Ovary (tissue), 10 donors: ENCODE measurements at places on chromosomes 16 and 17. TPM values are rescaled to one million over a fixed set of nuclear protein-coding genes. Genes with fewer than 3 reads are reported as not detected.

- peak; percentile 97 for DNase-seq
Observed at GRCh38 chr17:74379495-74380085, 12.3 kb downstream of the GPR142 start.

DNA sequence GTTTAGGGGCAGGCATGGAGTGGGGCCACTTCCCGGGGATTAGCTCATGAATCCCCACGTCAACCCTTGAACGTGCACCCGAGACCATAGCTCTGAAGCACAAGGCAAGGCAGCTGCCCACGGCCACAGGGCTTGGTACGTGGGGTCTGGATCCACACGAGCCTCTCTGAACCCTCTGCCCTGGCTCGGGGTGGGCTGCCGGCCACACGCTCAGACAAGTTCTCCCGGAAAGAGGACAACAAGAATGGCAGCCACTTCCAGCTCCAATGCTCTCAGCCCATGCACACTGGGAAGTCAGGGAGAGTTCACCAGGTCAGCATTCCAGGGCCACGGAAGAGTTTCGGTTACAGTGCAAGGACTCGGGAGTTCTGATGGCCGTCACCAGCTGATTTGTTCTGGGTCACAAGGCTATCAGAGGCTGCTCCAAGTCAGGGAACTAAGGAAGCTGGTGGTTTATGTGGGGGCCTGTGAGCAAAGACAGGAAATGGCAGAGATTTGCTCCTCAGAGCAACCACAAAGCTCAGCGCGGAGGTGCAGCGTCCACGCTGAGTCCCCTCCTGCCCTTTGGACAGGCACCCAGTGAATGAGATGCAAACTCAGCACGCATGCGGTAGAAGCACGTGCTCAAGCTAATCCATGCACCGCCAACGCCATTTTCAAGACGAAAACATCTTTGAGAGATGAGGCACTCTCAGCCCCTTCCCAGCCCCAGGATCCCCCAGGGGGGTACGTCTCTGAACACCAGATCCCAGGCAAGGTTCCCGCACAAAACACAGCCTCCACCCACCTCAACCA lies 356.4 kb downstream of the FOXL1 start:
- peak; percentile 17 for DNase-seq

Gene CCL4
- total RNA-seq = 2.3 TPM

- DNase-seq = no peak
Observed at GRCh38 chr16:88821168-88821850, 9.6 kb upstream of the APRT start.

Gene PIRT
- not detected for total RNA-seq

GRCh38 chr17:12734926-12735325 lies 54.4 kb upstream of the ARHGAP44 start:
- DNase-seq = no peak

Gene SMIM22
- 13.7 TPM for total RNA-seq

Gene CDC42EP4
- 89.1 TPM for total RNA-seq

DNA sequence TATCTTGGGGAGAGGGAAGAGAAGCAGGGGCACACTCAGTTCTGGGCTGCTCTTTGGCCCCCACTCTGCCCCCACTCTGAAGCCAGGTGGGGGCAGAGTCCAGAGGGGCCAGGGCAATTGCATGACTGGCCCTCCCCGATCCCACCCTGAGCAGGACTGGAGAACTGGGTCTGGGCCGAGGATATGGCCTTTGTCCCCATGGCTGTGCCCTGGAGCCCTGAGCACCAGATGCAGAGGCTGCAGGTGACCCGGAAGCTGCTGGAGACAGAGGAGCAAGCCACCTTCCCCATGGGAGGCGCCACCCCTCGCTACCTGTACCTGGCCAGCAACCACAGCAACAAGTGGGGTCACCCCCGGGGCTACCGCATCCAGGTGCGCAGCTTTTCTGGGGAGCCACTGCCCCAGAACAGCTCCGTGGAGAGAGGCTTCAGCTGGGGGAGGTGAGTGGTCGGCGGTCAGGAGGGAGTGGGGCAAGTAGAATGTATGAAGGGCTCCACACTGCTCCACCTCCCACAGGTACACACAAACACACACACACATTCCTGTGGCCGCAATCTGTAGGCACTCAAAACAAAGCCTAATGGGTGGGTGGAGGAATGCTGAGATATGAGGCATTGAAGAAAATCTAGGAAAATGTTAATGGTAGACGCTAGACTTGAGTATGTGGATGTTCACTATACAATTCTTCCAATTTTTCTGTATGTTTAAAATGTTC lies 21.4 kb downstream of the AOC3 start:
- DNase-seq = no peak

DNA sequence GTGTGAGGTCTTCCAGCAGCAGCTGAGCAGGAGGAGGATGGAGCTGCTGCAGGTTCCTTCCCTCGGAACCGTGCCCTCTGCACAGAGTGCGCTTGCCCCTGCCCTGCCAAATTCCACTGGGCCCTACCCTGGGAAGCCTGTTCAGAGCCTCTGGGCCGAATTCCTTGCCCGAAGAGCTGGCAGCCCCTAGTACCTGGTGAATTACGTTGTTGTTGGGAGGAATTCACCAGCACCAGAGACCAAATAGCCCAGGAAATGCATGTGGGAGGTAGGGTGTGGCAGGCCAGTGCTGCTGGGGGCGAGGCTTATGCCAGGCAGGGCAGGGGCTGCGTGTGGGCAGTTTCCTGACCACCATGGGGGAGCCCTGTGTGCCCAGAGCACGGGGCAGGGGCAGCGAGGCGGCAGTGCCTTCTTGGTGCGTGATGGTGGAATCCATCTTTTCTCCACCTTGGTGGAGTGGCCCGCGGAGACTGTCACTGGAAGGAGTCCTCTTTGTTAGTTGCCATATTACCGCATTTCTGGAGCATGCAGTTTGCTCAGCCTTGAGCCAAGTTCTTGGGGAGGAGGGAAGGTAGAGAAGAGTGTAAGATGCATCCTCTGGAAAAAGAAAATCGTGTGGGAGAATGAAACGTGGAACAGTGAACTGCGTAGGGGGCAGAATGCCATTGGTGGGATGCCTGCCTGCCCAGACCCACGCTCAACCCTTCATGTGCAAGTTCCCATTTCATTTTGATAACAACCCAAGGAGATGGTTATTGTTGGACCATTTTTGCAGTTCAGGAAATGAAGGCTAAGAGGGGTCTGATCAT lies 2.3 kb downstream of the MRC2 start:
- DNase-seq = peak; percentile 46

GRCh38 chr17:8186787-8187516 lies 3.0 kb downstream of the BORCS6 start:
- DNase-seq = peak; percentile 95

Gene ASGR1
- total RNA-seq = 1.00 TPM

- DNase-seq = no peak
Observed at GRCh38 chr17:79325709-79326430, 251.2 kb downstream of the ENGASE start.

DNA sequence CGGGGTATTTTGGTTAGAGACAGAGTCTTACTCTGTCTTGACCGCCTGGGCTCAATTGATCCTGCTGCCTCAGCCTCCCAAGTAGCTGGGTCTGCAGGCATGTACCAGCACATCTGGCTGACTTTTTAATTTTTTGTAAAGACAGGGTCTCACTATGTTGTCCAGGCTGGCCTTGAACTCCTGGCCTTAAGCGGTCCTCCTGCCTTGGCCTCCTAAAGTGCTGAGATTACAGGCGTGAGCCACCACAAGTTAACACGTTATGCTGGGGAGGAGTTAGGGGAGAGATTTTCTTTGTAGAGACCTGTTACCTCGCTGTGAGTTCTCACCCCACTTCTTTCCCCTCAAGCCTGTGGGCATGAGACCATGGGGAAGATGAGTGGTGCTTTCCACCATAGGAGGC lies 1.8 kb upstream of the CES4A start:
- DNase-seq = no peak

Gene BLTP2
- total RNA-seq = 57.2 TPM

- peak; percentile 26 for DNase-seq
Observed at GRCh38 chr17:83062818-83063671, 16.4 kb upstream of the METRNL start.

Gene WFIKKN2
- total RNA-seq = 113 TPM

GRCh38 chr16:3937066-3937875 lies 56.8 kb upstream of the CREBBP start:
- DNase-seq = no peak

Gene TNP2
- not detected for total RNA-seq

- no peak for DNase-seq
Observed at GRCh38 chr17:77556383-77557061, 402.0 kb upstream of the TNRC6C start.

DNA sequence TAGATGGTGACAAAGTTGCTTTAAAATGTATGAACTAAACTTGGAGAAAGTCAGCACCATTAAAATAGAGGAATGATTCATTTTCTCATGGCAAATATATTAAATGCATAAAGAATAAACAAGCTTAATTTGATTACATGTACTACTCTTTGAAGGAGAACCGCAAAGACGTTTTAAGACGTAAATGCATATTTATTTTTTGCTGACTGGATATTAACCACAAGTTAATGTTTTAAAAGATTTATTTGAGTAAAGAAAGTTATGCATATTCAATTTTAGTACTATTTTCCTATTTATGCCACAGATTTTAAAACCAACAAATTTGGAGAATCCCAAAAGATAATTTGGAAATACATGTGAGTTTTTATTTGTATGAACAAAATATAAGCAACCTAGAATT lies 1121.9 kb downstream of the CDH8 start:
- DNase-seq = no peak

DNA sequence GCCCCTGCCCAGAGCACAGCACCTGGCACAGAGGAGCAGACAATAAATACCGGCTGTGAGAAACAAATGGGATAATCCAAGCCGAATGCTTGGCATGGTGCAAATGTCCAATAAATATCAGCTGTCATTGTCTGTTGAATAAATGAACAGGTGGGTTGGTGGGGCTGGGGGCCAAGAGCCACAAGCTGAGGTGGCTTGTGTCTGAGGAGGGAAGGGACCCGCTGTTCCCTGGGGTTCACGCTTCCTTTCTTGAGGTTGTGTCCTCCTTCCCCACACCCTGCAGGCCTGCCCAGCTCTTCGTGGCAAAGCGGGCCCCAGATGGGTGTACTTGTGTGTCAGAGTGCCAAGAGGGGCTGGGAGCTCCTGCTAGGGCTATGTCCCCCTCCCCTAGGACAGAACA lies 38.6 kb downstream of the ARHGAP27 start:
- DNase-seq = no peak

GRCh38 chr16:66948134-66948836 lies 12.8 kb upstream of the CES3 start:
- peak; percentile 51 for DNase-seq

DNA sequence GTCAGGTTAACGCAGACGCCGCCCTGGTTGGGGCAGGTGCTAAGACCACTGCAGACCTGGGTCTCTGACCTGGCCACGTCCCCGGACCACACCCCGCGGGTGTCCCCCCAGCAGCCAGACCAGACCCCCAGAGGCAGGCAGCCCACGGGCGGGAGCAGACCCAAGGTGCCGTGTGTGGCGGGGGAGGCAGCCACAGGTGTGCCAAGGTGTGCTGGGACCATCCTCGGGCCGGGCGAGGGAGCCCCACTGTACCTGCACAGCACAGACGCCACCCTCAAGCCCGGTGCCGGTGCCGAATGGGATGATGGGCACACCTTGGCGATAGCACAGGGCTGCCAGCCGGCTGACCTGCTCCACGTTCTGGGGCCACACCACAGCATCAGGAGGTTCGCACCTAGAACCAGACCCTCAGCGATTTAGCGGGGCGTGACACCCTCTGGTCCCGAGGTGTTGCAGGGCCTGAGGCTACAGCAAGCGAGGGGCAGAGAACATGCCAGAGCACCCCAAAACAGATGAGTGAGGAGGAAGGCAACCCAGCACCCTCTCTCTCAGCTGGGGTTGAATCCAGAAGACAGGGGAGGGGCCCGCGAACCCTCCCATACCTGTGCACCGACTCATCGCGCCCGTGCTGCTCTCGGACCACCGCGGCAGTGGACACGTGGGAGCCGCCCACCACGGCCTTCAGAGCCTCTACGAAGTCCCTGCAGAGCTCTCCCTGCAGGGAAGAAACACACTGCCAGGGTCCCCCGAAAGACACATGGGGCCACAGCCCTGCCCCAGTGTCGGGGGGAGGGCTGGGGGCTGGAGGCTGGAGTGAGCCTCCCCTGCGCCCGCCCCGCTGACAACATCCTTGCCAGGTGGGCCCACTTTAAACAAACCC lies 1.4 kb downstream of the LDHD start:
- no peak for DNase-seq

Gene C1QBP
- 96.9 TPM for total RNA-seq

DNA sequence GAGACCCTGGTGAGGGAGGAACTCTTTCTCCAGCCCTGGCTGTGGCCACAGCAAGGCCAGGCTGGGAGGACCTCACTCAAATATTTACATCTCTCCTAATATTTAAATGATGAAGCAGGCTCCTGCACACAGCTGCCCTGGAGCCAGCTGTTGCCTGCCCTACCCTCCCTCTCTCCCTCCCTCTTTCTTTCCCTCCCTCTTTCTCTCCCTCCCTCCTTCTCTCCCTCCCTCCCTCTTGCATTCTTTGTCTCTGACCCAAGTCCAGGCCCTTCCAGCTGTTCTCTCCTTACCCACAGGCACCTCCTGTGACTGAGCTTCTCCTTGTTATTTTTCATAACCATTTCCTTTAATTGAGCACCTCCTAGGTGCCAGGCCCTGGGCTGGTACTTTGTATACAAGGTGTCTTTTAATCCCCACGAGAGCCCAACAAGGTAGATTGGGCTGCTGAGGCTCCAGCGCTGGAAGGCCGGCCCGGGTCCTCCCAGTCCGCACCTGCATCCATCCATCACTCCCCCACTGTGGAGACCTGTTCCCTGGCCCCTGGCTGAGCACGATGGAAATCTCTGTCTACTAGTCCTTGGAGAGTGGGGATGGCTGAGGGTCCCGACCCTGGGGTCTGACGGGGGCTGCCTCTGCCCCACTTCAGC lies 242.3 kb downstream of the SEC14L1 start:
- peak; percentile 59 for DNase-seq

- no peak for DNase-seq
Observed at GRCh38 chr16:78890373-78890895, 710.1 kb downstream of the MAF start.

- peak; percentile 91 for DNase-seq
Observed at GRCh38 chr17:39402244-39402889, 941 bp upstream of the FBXL20 start.

Gene OR3A3
- not detected for total RNA-seq

- no peak for DNase-seq
Observed at GRCh38 chr16:87706278-87707000, 59.3 kb downstream of the KLHDC4 start.

Gene LRRC75A
- 1.9 TPM for total RNA-seq

Gene EXOC7
- 114 TPM for total RNA-seq

DNA sequence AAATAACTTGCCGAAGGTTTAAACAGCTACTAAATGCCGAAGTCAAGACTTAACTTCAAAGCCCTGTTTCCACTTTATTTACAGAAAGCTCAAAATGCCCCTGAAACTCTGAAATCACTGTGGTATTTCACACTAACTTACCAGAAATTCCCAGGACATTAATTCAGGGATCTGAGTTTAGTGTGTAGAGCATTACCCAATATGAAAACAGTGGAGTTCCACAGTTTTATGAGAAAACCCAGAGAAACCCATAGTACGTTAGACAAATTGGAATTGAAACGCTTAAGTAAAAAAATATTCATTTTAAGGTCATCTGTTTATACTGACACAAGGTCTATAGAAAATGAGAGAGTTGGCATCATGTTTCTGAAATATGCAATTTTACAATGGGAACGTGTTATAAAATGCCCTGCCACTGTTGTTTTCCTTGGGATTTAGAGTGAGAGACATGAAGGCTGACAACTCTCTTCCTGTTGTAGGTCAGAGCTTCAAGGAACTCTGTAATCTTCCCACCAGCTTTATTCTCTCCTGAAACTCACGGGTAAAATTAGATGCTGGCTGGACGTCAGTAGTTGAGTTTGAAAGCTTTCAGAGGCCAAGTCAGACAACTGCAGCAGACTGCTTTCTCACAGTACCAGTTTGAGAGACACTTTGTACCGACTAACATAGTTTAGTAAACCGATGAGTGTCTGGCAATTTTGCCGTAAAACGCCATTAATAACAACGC lies 139.4 kb upstream of the TBX2 start:
- DNase-seq = no peak
